Umbilical cord (tissue), 2 donors: ENCODE measurements at places on chromosomes 7 and 10. TPM values are rescaled to one million over a fixed set of nuclear protein-coding genes. Genes with fewer than 3 reads are reported as not detected.

GRCh38 chr7:22732556-22733126, 5.6 kb downstream of the IL6 start:
- no peak for DNase-seq

DNA sequence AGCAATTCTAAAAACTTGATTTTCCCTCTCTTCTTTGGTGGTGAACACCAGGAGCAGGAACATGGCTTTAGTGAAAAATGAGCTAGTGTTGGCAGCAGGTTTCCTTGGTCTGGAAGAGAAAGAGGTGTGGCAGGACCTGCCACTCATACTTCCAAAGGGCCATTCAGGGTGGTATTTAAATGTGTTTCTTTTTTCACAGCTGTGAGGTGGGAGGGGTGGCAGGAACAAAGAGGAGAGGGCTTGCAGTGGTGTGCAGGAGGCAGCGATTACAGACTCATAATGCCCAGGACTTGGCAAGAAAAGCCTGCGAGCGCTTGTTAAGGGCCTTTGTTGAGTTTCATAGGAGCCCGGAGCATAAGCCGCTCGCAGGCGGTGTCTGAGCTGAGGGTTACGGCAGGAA, 36.8 kb downstream of the WIPF3 start:
- no peak for DNase-seq

GRCh38 chr7:40306025-40306424, 171.2 kb downstream of the SUGCT start:
- DNase-seq = no peak

DNA sequence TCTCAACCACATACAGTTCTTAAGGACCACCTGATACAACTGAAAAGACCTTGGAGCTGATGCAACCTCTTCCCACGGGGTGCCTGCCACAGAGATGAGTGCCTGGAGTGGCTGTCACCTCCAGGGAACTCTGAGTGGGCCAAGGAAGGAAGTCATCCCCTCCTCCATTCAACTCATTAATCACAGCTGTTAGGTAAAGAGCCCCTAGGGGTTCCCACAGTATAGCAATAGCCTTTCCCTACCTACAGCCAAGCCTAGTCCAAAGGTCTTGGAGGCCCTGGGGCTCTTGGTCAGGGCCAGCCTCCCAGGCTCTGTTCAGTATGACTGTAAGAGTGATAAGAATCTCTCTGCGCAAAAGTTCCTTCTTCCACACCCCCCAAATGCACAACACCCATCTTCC, 70.4 kb upstream of the NFE2L3 start:
- DNase-seq = no peak

DNA sequence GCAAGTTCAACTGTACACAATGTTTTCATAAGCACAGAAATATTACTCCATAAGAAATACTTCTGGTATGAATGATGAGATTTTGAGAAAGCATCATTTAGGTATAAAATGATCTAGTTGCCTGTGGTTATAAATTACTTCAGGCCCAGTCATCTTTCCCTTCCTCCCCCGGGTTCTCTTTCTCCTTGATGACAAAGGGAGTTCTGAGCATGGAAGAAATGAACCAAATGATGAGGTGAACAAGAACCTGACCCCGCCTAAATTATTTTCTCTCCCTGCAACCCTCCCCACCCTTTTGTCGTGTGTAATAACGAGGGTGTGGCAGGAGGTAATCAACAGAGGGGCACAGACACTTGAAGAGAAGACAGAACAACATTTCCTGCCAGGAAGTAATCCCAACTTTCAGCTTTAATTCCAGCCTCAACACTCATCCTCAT, 319.6 kb upstream of the SP8 start:
- DNase-seq = no peak

- DNase-seq = peak; percentile 75
These were observed 173.9 kb upstream of the SP4 start for GRCh38 chr7:21253740-21254687.

DNA sequence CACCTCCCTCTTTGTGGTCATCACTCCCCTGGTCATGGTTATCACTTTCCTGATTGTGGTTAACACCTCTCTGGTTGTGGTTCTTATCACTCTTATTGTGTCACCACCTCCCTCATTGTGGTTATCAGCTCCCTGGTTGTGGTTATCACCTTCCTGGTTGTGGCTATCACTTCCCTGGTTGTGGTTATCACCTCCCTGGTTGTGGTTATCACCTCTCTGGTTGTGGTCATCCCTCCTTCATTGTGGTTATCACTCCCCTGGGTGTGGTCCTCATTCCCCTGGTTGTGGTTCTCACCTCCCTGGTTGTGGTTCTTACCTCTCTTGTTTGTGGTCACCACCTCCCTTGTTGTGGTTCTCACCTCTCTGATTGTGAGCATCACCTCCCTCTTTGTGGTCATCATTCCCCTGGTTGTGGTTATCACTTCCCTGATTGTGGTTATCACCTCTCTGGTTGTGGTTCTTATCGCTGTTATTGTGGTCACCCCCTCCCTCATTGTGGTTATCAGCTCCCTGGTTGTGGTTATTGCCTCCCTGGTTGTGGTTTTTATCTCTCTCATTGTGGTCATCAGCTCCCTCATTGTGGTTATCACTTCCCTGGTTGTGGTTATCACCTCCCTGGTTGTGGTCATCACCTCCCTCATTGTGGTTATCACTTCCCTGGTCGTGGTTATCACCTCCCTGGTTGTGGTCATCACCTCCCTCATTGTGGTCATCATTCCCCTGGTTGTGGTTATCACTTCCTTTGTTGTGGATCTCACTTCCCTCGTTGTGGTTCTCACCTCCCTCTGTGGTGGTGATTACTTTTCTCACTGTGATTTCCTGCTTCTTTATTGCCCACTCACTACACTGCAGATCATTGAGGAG, 106.7 kb downstream of the GPR26 start:
- no peak for DNase-seq

The GRID2IP gene
- 0.96 TPM for total RNA-seq

The RFC2 gene
- total RNA-seq = 29.1 TPM

The SLC26A5 gene
- not detected for total RNA-seq
